ENCODE measurements at places on chromosomes 7 and 10.

DNA sequence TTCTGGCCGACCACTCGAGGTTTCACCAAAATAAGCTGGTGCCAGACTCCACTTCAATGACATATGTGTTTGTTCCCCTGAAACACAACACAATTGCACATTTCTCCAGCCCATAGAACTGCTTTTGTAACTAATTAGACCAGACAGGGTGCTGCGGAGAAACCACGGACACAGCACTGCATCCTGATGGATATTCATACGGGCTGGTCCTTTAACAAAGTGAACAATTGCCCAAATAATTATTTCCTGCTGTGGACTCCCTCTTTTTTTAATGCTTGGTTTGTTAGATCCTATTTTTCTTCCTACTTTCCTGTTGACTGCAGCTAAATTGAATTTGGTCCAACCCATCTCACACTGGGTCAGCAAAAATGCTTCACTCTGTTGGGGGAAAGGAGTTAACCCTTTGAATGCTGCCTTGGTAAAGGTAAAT is 198.6 kb upstream of the BMPER start:
- no peak for DNase-seq

GRCh38 chr7:73671322-73671661 is 3.7 kb downstream of the VPS37D start:
- no peak for DNase-seq

- no peak for DNase-seq
Measured at GRCh38 chr10:76582531-76582930, 1055.1 kb downstream of the KCNMA1 start.

DNA sequence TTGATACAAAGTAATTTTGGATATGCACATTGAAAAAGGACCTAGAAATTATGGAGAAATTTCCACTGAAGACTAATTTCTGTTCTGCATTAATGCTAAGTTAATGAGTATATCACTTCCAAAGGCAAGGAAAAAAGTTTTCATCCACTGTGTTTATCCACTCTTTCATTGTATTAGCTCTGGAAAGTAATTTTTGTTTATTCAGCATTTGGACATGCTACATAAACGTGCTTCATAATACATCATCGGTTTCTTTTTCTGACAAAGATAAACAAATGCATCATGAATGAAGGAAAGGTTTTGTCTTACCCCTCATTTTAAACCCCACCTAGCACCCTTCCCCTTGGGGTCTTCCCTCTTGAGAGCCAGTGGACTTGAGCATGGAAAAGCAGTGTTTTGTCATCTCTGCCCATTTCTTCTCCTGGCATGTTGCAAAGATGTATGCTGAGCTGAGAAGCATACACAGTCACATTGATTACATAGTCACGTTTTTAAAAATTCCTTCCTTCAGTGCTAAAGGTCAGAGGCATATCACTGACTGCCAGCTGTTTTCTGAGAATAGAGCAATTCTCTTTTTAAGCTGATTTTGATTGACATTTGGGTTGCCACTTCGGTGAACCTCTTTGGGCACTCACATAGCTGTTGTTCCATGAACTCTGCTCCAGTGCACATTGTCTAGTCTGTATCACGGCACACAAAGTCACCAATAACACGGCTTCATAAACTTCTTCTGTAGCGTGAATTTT is 65.9 kb upstream of the C7orf33 start:
- DNase-seq, result no peak

DNA sequence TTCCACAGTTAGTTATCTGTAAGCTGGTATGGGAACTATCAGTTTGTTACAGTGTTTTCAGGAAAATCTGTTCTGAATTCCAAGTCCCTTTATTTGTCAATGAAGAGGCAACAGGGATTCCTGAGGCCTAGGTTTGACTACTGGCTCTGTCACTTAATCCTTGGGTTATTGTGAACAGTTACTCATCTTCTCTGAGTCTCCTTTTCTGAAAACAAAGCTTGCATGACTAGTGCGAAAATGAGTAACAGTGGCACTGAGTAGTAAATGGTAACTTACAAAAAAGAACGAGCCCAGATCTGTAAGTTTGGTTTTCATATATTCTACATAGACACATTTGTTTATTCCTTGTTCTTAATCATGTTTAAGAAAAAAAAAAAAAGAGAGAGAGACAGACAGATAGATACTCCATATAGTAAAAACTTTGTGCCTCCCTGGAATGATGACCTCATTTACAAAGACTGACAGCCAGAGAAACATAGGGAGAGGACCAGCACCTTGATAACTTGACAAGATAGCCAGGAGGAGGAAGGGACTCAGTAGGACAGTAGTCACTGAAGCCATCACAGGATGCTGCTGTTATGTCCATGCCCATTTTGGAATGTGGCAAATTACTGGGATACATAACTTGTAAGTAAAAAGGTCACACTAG is 1.9 kb downstream of the MRPS33 start:
- no peak for DNase-seq

DNA sequence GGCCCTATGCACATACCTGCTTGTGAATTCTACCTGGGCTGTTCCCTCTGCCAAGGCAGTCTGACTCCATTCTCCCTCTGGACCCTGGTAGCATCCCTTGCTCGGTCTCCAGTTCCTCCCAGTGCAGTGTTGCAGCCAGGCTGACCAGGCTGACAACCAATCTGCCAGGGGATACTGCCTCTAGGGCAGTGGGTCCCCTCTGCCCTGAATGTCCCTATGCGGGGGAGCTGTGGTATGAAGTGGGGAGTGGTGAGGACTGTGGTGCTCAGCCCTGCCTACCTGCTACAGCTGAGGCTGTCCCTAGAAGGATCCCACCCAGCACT is 48.0 kb upstream of the CAMK2B start:
- no peak for DNase-seq

- DNase-seq, result no peak
Measured at GRCh38 chr7:18356191-18356645, 139.3 kb upstream of the HDAC9 start.

- DNase-seq, result no peak
Measured at GRCh38 chr10:25483999-25484398, 309.2 kb downstream of the GPR158 start.

DNA sequence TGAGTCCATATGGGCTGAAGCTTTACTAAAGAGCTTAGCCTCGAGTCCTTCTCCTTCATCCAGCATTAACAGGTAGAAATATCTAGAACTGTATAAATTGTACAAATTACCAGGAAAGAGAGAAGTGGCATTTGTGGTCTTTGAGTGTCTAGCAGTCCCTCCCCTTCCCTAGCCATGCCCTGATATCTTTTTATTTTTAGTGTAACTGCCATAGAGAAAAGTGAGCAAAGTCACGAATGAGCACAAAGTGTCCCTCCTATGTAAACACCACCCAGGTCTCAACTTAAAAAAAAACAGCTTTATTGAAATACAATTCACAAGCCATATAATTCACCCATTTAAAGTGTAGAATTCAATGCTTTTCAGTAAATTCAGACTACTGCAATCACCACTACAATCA is 339.0 kb upstream of the ZMIZ1 start:
- DNase-seq, result no peak

DNA sequence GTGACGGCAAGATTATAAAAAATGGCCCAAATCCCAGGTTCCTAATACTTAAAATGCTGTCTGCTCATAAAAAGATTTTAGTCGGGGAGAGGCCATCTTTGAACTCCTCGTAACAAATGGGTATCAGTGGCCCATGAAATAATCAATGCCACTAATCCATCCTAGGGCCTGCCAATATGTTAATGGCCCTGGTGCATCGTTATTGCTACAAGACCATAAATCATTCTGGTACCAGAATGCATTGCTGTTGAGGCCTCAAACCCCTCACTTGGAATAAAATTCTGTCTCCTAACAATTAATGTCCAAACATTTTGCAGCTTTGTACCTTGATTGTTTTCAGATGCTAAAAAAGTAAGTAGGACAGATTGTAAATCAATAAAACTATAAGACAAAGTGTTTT is 290.6 kb downstream of the LRMDA start:
- no peak for DNase-seq

DNA sequence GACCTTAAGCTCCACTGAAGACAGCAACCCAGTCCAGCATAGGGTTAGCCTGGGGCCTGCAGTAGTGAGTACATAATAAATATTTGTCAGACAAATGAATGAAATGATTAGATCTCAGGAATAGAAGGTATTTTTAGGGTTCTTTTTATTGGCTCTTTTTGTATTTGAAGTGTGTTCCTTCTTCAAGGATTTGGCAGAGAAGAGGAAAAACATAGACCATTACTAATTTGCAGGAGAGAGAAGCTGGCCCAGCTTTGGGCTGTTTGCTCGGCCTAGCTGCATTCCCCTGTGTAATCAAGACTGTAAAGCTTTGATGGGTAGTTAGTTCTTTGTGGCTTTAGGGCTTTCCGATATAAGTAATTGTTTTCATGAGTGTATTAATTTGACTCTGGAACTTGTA is 64.2 kb downstream of the CNNM2 start:
- no peak for DNase-seq

GRCh38 chr10:75012471-75012870 is 99.0 kb upstream of the SAMD8 start:
- no peak for DNase-seq

DNA sequence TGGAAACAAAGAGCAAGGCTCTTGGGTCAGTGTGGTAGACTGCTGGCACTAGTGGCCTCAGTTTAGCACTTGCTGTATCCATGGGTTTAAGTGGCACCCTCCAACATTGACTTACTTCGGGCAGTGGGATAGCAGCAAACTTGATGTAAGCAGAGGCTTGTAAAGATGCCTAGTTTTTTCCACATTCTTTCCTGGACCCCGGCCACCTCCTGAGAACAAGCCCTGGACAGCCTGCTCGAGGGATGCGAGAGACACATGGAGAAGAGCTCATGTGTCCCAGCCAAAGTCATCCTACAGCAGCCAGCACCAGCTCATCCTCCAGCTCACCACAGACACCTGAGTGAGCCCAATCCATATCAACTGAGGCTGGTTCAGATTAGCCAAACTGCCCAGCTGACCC is 142.7 kb upstream of the PCBD1 start:
- no peak for DNase-seq

DNA sequence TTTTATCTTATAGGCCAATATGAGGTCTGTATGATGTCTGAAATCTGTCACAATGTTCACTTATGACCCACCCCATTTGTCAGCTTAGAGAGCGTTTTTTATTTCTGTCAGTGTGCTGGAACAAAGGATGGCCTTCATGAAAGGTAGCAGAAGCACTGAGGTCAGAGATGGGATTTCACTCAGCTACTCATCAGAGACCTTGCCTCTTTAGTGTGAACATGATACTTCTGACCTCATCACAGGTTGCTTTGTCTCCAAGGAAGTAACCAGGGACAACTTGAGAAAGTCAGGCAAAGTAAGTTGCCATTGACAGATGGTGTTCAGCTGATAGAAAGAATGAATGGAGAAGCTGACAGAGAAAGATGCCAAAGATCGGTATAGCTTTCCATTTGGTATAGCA is 16.3 kb downstream of the YAE1 start:
- no peak for DNase-seq

Measured in stimulated activated CD4-positive, alpha-beta T cell treated with anti-CD3 and anti-CD28 coated beads, Interleukin-12 subunit alpha, Interleukin-12 subunit beta, amount 100 ng/mL, for 24 hours (primary cell).